ENCODE measurements at places on chromosomes 12 and 14.

GRCh38 chr14:73455294-73455693, 3.1 kb downstream of the NUMB start:
- no peak for DNase-seq

- no peak for DNase-seq
Observed at GRCh38 chr12:6180268-6181051, 19.7 kb upstream of the CD9 start.

DNA sequence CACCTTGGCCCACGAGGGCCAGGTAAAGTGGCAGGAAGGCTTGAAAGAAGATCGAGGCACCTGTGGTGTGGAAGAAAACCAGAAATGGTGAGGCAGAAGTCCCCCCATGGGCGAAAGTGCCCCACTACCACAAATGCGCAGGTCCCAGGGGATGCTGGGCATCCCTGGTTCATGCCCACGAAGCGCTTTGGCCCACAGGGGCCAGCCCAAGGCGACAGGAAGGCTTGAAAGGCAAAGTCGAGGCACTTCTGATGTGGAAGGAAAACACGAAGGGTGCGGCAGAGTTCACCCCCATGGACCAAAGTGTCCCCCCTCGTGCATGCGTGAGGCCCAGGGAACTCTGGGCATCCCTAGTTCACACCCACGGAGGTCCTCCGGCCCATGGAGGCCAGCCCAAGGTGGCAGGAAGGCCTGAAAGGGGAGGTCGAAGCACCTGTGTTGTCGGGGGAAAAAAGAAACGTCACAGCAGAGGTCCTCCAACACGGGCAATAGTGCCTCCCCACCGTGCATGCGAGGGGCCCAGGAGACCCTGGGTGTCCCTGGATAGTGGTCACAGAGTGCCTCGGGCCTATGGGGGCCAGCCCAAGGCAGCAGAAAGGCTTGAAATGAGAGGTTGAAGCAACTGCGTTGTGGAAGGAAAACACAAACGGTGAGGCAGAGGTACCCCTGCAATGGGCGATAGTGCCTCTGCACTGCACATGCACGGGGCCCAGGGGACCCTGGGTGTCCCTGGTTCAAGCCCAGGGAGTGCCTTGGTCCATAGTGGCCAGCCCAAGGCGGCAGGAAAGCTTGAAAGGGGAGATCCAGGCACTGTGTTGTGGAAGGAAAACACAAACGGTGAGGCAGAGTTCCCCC, 373.9 kb downstream of the ALG10 start:
- no peak for DNase-seq

DNA sequence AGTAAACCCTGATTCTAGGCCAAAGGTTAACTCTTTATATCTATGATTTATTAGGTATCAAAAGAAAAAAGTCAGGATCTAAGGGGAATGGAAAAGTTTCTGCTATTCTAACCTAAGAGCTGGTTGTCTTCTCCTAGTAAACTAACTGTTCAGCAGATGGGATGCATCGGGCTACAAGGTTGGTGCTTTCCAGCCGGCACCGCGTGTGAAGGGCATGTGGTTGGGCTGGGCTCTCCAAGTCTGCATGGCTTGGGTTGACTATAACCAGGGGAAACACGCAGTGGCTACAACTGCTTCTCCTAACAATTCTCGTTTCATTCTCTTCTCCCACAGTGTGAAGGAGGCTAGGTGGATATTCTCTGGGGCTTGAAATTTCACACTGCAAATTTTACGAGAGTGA, 354.5 kb downstream of the APAF1 start:
- no peak for DNase-seq

GRCh38 chr14:98512501-98513251, 759.3 kb downstream of the BCL11B start:
- DNase-seq = no peak

GRCh38 chr12:4710113-4710512, 10.1 kb upstream of the GALNT8 start:
- DNase-seq = no peak

- DNase-seq = no peak
Observed at GRCh38 chr14:94952097-94952496, 182.2 kb upstream of the GSC start.
